Vagina (tissue), 2 donors: ENCODE measurements at places on chromosomes 4 and X.

- DNase-seq: no peak
Measured at GRCh38 chr4:79650217-79650616, 242.2 kb upstream of the GK2 start.

DNA sequence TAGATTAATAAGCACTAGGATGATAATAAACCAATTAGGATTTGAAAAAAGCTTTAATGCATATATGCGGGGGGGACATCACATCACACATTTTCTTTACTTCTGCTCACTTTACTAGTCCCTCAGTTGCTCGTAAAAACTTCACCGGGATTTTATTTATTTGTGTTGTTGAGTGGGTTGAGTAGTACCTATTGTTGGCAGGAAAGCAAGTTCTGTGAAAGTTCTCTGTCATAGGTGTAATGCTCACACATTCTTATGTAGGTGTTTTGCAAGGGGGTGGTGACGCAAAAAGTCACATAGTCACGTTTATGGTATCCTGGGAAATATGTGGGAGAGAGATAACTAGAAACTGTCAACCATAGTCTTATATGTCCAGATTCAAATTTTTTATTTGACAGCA lies 65.3 kb downstream of the PDLIM5 start:
- DNase-seq: no peak

GRCh38 chrX:46770000-46770816 lies 11.3 kb upstream of the SLC9A7 start:
- DNase-seq: no peak

DNA sequence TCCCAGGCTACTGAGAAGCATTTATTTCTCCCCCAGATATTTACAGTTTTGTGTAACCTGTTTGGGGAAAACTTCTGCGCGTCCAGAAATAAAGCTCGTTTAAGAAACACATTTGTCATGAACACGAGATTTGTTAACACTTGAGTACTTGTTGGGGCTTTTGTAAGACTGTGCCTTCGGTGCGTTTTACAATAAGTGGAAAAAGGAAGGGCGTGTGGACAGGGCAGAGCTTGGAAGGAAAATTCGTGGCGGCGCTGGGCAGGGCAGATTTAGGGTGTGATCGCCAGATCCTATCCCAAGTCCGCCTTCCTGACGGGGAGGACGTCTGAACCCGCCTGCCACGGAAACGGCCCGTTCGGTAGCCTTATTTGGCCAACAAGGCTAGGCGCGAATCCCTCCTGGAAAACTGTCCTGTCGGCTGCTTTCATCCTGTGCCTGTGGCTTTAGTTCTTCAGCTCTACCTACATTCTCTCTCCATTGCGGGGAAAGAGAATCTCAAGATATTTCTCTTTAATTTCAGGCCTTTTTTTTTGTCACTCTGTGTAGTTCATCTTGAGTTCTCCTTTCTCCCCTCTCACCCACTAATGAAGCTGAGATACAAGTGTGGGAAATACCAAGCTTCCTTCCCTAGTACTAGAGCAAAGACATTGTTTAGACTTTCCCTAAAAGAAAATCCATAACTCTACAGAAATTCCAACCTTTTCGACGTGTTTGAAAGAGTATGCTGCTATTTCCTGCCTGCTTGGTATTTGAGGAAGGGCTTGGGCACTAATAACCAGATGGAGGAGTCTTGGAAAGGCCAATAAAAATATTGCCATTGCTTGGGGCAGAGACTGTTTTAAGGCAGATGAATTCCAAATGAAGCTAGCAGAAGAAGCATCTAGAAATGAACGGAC lies 982 bp downstream of the PDLIM5 start:
- peak; percentile 91 for DNase-seq

DNA sequence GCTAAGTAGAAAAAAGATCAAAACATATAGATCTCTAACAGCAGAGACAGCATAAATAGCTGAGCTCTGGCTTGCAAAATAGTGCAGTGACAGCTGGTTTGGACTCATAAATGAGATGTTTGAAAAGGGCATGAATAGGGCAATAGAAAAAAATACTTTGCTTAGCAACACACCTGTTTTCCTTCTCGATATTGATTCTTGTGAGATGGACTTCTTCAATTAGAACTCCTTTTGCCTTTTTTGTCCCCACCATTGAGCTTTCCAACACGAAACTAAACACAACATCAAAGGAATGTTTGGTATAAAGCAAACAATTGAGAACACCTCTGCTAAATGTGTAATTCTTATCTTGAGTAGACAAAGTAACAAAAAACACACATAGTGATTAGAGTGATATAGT lies 726.3 kb downstream of the RAPGEF2 start:
- DNase-seq: no peak

DNA sequence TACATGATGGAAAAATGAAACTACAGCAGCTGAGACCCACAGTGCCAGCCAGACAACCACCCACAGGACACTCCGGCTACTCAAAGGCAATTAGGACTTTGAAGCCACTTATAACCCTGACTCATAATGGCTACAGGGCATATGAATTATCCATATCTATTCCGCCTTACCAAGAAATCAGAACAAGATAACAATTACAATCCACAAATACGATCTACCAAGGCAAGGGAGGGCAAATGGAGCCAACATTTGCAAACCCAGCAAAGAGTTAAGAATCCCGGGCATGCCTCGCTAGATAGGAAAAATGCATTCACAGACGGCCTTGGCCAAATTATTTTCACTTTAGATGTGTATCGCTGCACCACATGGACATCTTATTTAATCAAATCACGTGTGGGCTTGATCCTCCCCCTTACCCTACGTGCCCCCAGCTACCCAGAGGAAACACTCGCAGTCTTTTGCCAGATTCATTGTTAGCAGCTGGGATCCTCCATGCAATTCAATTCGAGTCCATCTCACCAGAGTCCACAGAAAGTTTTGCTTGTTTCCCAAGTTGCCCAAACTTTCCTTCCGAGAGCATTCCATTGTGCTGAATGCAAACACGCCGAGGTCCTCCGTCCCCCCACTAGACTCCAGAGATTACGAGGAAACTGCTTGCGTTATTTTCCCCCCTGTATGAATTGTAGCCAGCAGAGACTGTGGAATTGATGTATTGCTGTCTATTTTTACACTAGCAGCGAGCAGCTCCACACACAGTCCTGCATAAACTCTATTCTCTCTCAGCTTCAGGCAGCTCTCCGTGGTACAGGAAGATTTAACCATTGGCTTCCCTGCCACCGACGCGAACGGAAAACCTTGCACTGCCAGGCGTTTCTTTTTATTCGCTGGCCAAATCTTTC lies 1.2 kb downstream of the PPARGC1A start:
- no peak for DNase-seq

GRCh38 chr4:82745173-82745842 lies 53.3 kb downstream of the SCD5 start:
- DNase-seq: no peak

GRCh38 chr4:80173841-80174240 lies 23.5 kb upstream of the PRDM8 start:
- DNase-seq: no peak

DNA sequence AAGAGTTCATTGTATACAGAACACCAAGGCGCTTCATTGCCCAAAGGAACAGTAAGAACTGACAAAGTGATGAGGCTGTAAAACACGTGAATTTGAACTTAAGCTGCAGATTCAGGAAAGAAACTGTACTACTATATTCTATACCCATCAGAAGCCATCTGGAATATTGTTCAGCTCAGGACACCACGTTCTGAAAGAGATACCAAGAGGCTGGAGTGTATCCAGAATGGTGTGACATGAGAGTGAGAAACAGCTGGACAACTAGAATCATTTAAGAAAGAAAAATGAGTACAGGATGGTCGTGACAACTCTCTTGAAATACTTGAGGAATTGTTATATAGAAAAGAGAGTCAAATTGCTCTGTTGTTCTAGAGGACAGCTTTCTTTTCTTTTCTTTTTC lies 94.9 kb downstream of the MGST2 start:
- no peak for DNase-seq
